ENCODE measurements at places on chromosomes 16 and 17. TPM values are rescaled to one million over a fixed set of nuclear protein-coding genes. Genes with fewer than 3 reads are reported as not detected.
A peak's percentile ranks its signal among the peaks of the same experiment; 100 is the strongest.

GRCh38 chr17:62592341-62593099, 35.0 kb upstream of the MRC2 start:
- DNase-seq: no peak

DNA sequence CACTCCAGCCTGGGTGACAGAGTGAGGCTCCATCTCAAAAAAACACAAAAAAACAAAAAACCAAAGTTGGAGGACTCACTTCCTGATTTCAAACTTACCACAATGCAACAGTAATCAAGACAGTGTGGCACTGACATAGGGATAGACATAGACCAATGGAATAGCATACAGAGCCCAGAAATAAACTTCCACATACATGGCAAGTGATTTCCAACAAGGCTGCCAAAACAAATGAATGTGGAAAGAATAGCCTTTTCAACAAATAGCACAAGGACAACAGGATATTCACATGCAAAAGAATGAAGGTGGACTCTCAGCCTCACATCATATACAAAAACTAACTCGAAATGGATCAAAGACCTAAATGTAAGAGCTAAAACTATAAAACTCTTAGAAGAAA, 36.8 kb upstream of the RASD1 start:
- no peak for DNase-seq

DNA sequence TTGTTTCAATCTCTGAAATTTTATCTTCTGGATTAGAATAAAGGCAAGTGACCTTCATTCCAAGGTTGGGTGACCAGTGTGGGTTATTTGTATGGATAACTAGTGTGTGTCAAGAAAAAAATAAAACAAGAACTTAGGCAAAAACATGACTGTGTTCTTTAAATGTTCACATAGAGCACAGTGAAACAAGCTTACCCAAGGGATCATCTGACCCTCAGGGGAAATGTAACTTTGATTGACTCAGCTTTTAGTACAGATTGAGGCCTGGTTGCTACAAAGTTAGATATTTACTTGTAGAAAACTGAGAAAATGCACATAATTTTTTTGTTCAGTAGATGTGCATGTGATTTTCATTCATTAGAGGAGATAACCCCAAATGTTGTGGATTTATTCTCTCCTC, 6.7 kb downstream of the CACNG3 start:
- no peak for DNase-seq

DNA sequence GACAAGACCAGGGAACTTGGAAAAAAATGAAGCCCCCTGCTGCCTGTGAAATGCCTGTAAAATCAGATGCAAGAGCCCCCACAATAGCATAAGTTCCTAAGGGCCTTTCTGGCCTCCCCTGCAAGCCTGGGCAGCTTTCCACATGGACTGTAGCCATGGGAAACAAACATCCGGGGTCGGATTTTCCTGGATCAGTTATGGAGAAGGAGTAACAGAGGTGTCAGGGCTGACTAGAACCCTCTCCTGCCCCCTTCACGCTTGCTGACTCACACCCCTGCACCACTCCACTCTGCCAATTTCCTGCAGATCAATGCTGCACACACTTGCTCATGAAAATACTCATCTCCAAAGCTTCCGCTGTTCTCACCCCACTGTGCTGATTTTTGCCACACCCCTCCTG, 258.6 kb downstream of the CBLN1 start:
- DNase-seq: peak; percentile 81

DNA sequence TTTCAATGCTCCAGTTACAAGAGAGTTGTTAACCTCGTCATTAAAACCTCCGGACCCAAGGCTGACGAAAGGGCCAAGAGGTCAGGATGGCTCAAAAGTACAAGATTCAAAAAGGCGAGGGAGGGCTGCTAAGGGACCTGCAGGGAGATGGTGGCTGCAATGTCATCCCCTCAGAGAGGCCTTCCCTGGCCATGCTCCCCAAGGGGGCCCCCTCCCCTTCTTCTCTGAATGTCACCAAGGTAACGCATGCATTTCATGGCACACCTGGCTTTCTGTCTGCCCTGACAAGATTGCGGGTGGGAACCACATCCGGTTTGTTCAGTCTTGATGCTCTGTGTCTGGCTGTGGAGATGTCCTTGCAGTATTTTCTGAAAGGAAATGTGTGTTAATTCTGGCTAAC, 89.9 kb downstream of the C16orf78 start:
- DNase-seq: no peak

GRCh38 chr17:7951143-7951792, 19.3 kb downstream of the CNTROB start:
- DNase-seq: no peak

Gene NPIPA5
- not detected for total RNA-seq

DNA sequence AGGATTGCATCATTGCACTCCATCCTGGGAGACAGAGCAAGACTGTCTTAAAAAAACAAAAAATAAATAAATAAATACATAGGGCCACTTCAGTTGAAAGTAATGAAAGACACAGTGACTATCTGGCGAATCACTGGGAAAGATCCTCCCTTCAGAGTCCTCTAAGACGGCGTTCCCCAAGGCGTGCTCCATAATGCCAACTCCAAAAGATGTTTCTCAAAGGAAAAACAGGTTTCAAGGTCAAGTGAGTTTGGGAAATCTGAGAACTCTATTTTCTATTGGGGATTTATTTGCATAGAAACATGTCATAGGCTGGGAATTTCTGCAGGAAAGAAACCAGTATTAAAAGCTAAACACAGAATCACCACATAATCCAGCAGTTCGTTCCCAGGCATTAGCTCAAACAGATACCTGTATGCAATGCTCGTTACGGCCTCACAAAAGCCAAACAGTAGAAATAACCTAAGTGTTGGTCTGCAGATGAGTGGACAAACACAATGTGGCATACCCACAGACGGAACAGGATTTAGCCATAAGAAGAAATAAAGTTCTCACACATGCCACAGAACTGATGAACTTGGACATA, 7.9 kb downstream of the KLHDC4 start:
- peak; percentile 23 for DNase-seq

DNA sequence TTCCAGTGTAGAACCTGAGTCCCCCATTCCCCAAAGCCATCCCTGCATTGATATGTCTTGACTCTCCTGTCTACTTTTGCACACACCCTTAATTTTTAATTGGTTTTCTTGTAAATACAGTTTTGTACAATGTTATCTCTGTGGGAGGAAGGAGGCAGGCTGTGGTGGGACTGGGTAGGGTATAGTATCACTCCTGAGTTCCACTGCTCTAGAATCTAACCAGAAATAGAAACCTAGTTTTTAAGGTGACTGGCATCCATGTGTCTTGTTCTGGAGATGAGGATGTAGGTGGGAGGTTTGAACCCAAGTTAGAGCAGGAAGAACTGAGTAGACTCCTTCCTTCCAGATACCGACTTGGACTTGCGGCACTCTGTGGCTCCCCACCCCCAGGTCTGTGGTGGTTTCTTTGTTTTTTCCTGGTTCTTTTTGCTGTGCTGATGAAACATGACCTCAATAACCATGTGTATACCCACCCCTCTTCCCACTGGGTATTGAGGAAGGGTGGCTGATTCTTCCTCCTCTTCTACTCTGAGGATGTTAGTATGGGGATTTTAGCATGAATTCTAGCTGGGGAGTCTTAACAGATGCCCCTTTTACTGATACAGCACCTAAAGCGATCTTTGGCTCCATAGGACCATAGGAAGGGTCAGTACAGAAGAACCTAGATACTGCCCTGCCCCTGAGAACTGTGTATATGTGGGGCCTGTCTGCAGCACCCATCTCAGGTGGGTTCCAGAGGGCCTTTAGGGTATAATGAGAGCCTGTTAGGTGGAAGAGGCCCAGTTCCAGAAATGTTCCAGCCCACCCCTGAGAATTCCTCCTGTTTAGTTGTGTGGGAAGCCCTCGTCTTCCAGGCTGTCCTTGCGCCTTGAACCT, 48.7 kb downstream of the SF3B3 start:
- no peak for DNase-seq

GRCh38 chr17:27424941-27425340, 31.3 kb upstream of the KSR1 start:
- DNase-seq: no peak

DNA sequence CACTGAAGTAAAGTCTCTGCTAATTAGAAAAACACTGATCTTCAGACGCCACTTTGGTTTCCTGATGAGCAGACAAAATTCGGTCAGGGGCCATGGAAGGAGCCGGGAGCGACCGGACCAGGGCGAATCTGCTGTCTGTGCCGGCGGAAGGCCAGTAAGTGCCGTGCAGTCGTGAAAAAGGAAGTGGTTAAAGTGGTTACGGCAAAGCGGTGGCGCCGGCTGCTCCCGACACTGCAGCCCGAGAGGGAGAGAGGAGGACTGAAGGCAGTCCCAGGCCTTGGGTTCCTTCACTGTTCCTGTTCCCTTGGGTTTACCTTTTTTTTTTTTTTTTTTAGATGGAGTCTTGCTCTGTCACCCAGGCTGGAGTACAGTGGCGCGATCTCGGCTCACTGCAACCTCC, 17.3 kb upstream of the HEXD start:
- no peak for DNase-seq

DNA sequence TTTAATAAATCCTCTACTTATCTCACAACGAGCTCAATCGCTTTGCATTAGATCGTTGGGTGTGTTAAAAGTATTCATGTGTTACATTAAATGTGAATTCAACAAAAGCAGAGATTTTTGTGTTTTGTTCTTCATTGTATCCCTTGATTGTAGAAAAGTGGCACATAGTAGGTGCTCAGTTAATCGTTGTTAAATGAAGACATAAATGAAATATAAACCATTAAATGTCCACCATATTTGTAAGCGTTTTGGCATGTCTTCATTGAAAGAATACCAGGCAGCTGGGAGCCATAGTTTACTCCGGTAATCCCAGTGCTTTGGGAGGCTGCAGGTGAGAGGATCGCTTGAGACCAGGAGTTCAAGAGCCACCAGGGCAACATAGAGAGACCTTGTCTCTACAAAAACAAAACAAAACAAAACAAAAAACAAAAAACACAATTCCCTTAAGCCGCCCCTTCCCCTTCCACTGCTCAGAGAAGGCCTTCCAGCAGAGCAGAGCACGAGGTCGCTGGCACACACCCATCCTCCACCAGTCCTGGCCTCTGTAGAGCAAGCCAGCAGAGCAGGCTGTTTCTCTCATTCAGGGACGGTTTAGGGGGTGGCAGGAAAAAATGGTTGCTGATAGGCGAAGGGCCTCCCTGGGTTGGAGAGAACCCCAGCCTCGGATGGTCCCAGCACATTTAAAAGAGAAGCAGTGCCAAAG, 673 bp upstream of the CHD9 start:
- peak; percentile 9 for DNase-seq

- peak; percentile 59 for DNase-seq
Measured at GRCh38 chr17:36529121-36529520, 5.5 kb downstream of the MYO19 start.

Gene HOXB5
- not detected for total RNA-seq

DNA sequence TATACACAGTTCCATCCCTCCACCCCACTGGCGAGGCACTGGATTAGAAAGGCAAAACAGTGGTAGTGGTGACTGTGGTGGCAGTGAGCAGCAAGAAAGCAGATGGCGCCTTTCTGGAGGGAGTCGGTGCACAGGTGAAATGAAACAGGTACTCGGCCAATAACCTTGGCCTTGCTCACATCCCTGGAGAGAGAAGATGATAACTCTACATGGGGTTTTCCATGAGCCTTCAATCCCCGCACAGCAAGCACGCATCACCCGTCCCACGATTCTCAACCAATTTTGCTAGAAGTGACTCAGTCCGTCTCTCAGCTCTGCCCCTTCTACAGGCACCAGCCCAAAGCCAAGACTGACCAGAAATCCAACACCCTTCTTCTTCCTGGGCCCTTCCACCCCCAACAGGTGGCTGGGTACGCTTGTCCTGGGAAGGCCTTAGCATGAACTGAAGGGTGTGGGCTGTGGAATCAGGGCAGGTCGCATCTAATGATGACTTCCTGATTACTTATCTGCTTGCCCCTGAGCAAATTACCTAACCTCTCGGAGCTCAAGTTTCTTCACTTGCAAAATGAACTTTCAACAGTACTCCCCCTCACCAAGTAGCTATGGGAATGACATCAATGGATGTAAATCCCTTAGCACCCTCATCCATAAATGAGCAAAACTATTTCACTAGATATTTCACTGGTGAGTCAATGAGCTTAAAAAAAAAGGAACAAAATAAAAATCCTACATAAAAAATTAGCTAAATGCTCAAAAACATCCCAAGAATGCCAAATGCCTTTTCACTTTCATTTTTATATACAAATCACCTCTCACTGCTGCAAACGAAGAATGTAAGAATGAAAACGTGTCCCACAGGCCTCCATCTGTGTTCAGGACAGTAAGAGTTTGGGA, 18.0 kb downstream of the XPO6 start:
- peak; percentile 61 for DNase-seq
